ENCODE measurements at places on chromosomes 16 and 17. TPM values are rescaled to one million over a fixed set of nuclear protein-coding genes. Genes with fewer than 3 reads are reported as not detected.

GRCh38 chr17:42571435-42572225 is 4.7 kb downstream of the MLX start:
- no peak for DNase-seq

- DNase-seq = no peak
These were observed 4.4 kb downstream of the RTN4RL1 start for GRCh38 chr17:2020721-2021120.

- DNase-seq = peak; percentile 98
These were observed 13.4 kb downstream of the PER1 start for GRCh38 chr17:8138672-8139371.

The SLC6A4 gene
- 30.1 TPM for polyA plus RNA-seq

The TBX2 gene
- 12.0 TPM for polyA plus RNA-seq

- DNase-seq = no peak
These were observed 16.6 kb downstream of the UBALD2 start for GRCh38 chr17:76281573-76282371.

- DNase-seq = peak; percentile 78
These were observed 95.0 kb downstream of the ADCY9 start for GRCh38 chr16:4021070-4021779.

DNA sequence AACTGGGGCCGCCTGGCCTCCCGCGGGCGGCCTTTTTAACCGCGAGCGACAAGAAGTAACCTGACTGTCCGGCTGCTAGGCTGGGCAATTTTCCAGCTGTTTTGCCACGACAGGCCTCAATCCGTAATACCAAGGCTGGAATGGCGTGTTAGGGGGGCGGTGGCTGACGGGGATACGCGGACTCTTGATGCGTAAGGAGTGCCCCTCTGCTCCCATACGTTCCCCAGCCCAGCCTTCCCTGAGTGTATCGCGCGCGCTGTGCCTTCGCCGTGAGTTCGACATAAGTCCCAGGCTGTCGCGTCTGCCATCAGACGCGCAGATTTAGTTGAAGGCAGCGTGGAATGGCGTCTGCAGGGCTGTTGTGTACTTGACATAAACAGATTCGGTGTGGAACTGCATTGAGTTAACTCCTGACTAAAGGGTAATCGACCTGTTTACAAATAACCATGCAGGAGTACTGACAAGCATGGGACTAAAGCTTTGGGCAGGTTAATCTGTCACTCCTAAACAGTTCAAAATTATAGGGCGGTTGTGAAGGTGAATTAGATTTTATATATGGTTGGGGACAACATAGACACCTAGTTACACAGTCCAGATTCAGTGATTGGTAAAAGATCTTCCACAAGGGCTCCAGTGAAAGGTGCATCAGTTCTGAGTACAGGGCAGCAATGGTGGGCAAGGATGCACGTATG is 16.6 kb upstream of the ERN1 start:
- DNase-seq = peak; percentile 78

- DNase-seq = no peak
These were observed 20.0 kb upstream of the LRRC75A start for GRCh38 chr17:16512011-16512410.

GRCh38 chr17:8376271-8377067 is at the start of gene KRABD2:
TSS of gene KRABD2 (minus strand) at chr17:8376704.
- peak; percentile 87 for DNase-seq

DNA sequence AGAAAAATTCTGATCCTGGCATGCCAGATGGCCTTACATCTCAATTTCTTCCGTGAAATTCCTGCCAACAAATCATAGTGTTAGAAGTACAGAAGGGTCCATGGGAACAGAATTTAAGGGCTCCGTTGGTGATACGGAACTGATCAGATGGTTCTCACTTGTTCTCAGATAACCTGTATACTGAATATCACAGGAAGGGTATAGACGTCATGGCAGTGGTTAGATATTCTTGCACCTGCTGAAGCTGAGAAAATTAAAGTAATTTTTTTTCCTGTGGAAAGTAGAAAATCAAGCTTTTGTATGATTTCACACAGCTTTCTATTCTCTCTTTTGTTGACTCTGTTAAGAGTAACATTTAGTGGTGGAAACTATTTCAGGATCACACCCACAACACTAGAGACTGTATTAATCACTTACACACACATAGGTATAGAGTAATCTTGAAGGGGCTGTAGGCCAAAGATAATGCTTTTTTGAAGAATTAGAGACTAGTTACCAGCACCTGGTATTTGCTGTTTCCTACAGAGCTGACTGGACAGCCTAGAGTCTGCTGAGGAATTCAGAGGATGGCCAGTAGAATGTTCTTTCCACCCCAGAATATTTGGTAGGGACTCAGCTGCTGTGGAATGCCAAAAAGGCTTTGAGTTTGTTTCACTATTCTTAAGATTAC is 7.5 kb downstream of the TENT4B start:
- no peak for DNase-seq

DNA sequence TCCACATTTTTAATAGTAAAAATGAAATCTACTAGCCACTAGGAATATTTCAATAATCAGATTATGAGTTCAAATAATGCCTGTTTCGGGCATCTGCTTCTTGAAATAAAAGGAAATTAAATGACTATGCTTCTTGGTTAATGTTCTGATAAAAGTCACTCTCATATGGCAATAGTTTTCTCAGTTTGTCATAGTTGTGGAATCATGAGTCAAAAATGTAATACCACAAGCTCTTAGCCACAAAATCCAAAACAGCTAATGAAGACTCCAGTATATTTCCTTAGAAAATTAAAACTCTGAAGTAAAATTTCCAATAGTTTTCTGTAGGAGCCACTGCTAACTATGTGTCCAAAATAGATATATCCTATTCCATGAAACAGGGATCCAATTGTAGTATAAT is 676.3 kb upstream of the CDH8 start:
- DNase-seq = no peak

The ORMDL3 gene
- polyA plus RNA-seq = 69.6 TPM

DNA sequence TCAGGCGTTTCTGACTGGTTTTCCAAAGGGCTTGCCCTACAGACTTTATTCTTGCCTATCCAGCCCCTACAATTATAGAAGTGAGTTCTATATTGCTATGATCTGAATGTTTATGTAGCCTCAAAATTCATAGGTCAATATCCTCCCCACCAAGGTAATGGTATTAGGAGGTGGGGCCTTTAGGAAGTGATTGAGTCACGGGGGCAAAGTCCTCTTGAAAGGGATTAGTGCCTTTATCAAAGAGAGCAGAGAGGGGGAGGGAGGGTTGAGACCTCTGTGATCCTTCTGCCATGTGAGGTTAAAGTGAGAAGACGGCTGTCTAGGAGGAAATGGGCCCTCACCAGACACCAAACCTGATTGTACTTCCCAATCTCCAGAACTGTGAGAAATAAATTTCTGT is 931 bp upstream of the CPHXL start:
- peak; percentile 95 for DNase-seq

DNA sequence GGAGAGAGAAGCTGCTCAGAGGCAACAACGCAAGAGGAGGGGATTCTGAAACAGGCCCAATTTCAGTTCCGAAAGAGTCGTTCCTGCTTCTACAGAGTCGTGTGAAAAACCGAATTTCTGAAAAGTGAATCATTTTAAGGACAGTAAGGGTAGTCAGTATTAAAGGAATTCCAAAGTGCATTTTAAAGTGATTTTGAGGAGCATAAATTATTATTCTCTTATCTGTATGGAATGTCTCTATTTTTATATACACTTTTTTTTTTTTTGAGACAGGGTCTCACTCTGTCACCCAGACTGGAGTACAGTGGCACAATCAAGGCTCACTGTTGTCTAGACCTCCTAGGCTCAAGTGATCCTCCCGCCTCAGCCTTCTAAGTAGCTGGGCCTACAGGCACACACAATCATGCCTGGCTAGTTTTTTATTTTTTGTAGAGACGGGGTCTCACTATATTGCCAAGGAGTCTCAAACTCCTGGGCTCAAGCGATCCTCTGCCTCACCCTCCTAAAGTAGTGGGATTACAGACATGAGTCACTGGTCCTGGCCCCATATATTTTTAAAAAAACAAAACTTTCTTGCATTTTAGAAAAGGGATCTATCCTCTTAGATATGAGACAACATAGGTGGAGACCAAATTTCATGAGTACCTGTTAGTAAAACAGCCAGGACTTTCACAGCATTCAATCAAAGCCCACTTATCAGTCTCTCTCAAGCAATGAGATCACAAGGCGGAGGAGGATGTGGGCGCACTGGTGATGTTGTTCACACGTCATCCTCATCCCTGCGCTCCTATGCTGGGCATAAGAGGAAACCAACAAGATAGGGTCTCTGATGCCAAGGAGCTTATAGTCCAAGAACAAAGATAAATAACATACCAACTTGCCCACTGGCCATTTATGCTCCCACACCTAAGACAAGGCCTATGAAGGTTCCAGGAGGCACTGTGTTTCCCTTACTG is 53.2 kb downstream of the SMG6 start:
- no peak for DNase-seq

- DNase-seq = no peak
These were observed 19.4 kb downstream of the DHX38 start for GRCh38 chr16:72112906-72113615.

DNA sequence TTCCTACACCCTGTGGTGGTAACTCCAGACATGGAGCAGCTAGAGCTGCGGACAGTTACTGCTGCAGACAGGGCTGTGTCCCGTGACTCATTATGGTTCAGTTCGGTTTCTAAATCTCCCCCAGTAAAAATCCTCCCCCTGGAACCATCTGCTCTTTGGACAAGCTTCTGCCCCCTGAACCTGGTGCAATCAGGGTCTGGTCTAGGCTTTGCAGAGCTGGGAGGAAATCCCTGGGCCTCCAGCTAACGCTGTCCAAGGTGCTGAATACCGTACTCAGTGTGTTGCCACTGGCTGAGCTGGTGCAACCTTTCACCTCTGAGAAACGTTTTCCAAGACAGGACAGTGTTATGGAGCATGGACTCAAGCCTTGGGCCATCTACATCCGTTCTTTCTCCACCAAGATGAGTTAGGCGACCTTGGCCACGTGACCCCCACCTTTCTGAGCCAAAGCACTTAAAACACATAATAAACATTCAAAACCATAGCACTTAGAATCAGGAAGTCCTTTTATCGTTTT is 142.0 kb downstream of the CPPED1 start:
- peak; percentile 17 for DNase-seq

The HOXB7 gene
- 3.5 TPM for polyA plus RNA-seq

The CCL4 gene
- 6.9 TPM for polyA plus RNA-seq

- no peak for DNase-seq
These were observed 30.0 kb downstream of the SF3B3 start for GRCh38 chr16:70553645-70554044.

The FBXW10B gene
- polyA plus RNA-seq = 1.9 TPM

The VTN gene
- polyA plus RNA-seq = 12.2 TPM

DNA sequence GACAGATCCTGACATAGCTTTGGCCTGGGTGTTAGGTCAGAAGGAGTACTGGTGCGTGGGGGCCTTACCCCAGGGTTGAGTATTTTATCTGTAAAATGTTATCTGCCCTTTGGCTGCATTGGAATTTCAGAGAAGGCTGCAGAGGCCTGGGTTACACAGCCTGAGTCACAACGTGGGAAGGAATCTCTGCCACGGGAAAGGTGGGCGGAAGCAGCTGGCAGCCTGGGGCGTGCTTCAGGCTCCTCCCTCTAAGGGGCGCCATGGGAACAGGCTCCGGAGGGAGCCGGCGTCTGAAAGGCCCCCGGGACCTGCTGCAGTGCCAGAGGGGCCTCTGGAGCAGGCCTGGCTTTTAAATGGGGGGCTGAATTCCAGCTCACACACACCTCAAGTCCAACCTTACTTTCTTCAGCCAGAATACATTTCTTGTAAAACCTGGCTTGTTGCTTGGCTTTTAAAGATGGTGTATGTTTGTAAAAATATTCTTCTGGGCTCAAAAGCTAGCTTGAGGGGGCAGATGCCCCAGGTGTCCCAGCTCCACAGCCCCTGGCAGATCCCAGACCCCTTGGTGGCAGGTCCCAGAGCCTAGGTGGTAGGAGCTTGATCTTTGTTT is 142.2 kb downstream of the RAB11FIP4 start:
- peak; percentile 32 for DNase-seq

DNA sequence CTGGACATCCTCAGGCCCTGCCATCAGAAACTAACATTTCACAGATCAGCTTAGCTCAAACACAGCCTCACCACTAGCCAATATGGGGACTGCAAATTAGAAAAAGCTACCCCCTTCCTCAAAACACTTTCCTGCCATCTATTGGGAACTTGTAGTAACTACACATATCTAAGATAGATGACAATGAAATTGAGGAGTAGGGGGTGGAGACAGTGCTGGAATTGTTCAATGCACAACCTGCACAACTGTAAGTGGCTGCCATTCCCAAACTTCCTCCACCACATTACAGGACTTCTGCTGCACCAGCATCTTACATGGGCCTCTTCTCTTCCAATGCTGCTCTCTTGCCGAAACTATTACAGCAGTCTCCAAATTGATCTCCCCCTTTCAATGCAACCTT is 21.9 kb downstream of the AIPL1 start:
- DNase-seq = no peak

The NTN3 gene
- polyA plus RNA-seq = 0.75 TPM

DNA sequence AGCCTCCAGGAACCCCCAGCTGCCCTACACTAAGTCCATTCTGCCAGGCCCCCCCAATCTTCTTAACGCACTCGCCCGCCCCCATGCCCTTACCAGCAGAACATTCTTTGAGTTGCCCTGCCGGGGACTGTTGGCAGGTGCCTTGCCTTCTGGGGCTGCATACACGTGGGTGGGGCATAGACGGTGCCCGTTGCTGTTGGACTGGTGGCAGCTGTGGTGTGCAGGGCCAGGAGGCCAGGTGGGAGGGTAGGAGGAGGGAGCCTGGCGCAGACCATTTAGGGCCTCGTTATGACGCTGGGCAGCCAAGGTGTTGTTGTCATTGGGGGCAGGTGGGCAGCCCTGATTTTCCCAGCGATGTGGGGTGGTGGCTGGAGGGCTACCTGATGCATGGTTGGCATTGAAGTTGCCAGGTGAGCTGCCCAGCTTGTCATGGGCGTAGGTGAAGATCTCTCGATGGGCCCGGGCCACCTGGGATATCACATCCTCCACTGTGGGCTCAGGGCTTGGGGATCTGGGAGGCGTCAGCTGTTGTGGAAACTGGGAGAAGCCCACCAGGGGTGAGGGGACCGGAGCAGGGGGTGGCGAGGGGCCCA is 4.9 kb downstream of the NR1D1 start:
- no peak for DNase-seq

The GCGR gene
- polyA plus RNA-seq = 2.5 TPM

DNA sequence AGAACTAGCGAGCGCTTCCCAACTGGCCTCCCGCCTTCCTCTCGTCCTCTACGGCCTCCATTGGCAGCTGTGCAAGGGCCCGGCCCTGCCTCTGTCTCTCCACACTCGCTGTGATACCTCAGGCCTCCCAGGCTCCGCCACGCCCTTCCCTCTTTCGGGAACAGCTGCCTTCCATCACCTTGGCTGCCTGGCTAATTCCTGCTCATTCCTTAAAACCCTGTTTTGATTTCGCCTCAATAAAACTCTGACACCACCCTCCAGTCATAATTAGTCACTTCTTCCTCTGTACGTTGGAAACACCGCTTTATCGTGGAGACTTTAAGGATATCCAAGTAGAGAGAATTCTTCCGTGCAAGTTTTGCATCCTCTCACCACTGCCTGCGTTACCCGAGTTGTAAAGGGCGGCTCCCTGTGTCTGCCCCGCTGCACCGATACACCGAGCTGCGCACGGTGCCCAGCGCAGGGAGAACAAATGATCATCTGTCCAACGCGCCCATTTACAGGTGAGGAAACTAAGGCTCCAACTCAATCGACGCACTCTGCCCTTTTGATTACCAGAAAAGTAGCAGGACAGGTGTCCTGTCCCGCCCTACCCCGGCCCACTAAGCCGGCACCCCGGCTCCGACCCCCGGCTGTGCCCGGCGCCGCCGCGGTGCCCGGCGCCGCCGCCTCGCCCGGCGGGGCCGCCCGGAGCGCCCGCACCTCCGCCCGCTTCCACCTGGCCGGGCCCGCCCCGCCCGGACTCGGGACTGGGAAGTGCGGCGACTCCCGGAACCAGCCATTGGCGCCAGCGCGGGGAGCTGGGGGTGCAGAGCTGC is 139.7 kb downstream of the SEC14L1 start:
- peak; percentile 47 for DNase-seq

Measured in large intestine (tissue), 12 donors.